NCI-H1930 (cell line): ENCODE measurements at places on chromosomes 11 and 22.

- no peak for DNase-seq
Observed at GRCh38 chr11:86537541-86538222, 134.7 kb downstream of the ME3 start.

DNA sequence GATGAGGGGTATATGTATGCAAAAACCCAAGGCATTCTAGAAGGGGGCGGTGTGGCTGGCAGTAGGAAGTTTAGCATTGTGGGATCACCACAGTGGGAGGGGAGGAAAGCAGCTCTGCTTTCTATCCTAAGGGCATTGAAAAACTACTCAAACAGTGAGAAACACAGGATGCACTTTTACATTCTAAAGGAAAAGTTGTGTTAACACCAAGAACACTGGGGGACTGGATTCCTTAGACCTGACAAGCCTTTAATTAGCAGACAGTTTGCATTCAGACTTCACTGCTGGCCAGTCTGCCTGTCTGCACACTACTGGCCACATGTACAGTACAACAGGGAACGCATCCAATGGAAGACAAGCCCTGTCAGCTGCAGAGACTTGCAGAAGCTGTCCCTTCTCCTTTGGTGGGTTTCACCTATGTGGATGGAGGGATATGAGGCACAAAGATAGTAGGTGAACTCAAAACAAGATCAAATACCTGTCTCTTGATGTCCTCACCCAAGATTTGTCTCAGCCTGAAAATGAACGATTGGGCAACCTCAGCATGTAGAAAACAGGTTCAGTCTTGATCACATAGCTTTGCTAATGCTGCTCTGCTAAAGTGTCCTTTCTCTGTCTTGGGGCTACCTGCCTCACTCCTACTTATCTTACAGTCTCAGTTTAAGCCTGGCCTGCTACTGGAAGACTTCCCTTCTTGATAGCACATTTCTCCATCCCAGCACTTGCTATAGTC, 64.8 kb downstream of the TENM4 start:
- no peak for DNase-seq

DNA sequence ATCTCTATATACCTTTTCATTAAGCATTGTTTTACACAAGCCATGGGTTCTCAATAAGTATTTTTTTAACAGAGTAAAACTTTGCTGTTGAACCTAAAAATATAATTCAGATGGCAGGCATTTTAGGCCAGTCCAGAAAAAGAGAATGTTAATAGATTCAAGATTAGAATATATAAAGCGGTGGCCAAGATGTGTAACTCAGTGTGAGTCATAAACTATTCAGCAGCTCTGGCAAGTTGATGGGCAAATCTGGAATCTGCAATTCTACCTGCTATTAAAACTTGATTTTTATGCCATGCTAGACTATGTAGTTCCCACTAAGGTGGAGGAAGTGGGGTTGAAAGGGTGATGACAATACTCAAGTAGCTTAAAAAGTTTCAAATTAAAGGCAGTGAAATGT, 45.4 kb downstream of the CASP12 start:
- DNase-seq: no peak

DNA sequence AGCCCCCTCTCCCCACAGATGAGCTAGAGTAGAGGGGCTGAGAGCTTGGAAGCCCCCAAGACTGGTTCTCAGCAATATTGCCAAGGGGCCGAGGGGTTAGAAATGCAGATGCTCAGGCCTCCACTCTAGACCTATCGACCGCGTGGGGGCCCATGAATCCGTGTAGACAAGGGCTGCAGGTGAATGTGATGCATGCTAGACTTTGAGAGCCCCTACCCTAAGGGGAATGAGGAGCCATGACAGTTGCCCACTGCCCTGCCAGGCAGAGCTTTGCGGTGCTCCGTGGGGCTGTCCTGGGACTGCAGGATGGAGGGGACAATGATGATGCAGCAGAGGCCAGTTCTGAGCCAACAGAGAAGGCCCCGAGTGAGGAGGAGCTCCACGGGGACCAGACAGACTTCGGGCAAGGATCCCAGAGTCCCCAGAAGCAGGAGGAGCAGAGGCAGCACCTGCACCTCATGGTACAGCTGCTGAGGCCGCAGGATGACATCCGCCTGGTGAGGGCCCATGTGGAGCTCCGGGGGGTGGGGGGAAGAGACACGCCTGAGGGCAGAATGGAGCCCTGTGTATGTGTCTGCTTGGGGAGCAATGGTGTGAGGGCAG, 1.3 kb downstream of the SSH3 start:
- DNase-seq: no peak

GRCh38 chr11:11965656-11966353, 42.6 kb downstream of the DKK3 start:
- DNase-seq: no peak

DNA sequence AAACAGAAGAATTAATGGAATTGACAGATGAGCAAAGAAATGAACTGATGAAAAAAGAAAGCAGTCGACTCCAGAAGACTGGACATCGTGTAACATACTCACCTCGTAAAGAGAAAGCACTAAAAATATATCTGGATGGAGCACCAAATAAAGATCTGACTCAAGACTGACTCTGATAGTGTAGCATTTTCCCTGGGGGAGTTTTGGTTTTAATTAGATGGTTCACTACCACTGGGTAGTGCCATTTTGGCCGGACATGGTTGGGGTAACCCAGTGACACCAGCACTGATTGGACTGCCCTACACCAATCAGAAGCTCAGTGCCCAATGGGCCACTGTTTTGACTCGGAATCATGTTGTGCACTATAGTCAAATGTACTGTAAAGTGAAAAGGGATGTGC, 52.4 kb downstream of the DKK3 start:
- no peak for DNase-seq
